Ureter (tissue), 1 donor: ENCODE measurements at places on chromosomes 1 and 21. TPM values are rescaled to one million over a fixed set of nuclear protein-coding genes. Genes with fewer than 3 reads are reported as not detected.

The KPRP gene
- not detected for total RNA-seq

- no peak for DNase-seq
These were observed 42.2 kb upstream of the TRABD2B start for GRCh38 chr1:48039088-48040054.

- DNase-seq: peak; percentile 64
These were observed 5.3 kb downstream of the ADIPOR1 start for GRCh38 chr1:202952818-202953217.

DNA sequence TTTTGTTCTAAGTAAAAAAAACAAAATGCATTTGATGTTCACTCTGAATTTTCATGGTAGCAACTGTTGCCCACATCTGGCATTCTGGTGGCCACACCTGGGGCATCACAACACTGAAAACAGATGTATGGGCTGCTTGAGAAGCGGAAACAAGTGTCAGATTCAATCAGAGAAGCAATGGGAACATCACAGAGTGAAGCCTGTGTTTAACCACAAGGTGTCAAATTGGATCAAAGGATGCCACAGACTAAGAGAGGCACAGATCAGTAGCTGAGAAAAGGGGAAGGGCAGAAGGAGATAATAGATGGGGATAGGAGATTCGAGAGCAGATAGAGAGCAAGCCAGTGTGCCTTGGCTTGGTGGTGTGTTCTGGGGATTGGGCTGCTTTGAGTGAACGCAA is 49.8 kb upstream of the MTF2 start:
- no peak for DNase-seq

The MFAP2 gene
- total RNA-seq: 7.1 TPM

- no peak for DNase-seq
These were observed 219.1 kb upstream of the ZC3H12A start for GRCh38 chr1:37255136-37255795.

DNA sequence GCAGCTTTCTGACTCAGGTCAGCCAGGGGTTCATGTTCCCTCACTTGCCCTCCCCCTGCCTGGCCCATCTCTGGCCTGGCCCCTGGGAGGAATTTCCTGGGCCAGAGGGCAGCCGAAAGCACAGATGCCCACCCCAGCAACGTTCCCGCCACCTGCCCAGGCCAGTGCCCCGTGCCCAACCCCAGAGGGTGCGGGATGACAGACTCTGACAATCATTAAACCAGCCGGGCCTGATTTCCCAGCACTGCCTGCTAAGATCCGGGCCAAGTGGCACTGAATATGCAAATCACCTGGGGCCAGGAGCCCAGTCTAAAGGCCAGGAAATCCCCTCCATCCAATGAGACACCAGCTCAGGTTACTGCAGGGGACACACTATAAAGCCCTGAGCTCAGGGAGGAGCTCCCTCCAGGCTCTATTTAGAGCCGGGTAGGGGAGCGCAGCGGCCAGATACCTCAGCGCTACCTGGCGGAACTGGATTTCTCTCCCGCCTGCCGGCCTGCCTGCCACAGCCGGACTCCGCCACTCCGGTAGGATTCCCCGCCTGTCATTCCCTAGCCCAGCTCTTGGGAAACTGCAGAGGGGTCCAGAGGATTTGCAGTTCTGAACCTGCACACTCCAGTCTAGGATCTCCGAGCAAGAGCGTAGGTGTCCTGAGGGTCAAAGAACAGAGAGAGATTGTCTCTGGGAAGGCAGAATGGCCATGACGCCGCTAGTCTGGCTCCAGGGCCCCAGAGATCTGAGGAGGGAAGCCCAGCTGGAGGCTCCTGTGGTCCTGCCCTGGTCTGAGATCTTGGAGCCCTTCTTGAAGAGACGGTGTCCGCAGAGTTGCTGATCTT is at the start of gene ELF3:
ELF3 (plus strand) TSS at position 408 of the 836 bp plus-strand sequence. CDS start 550 bp downstream, outside the sequence.
- DNase-seq: peak; percentile 93

- DNase-seq: no peak
These were observed 18.6 kb upstream of the YTHDF2 start for GRCh38 chr1:28718166-28718565.

DNA sequence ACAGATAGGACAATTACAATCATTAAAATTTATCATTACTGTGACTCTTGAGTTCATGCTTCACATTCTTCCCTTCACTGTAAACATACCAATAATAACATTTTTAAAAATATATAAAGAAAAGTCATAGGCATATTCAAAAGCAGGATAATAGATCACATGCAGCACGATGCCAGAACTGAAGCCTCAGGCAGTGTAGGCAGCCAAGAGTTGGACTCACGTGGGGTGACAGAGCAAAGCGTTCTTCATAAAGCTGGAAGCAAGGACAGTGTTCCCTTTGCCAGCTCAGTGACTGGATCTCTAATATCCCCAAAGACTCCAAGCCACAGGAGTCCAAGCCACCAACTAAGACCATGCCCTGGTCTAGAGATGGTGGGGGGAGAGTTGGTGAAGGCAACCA is 77.7 kb downstream of the ODF2L start:
- DNase-seq: no peak

GRCh38 chr1:110215621-110216515 is 5.8 kb downstream of the KCNC4 start:
- DNase-seq: no peak

The CENPF gene
- 0.60 TPM for total RNA-seq

DNA sequence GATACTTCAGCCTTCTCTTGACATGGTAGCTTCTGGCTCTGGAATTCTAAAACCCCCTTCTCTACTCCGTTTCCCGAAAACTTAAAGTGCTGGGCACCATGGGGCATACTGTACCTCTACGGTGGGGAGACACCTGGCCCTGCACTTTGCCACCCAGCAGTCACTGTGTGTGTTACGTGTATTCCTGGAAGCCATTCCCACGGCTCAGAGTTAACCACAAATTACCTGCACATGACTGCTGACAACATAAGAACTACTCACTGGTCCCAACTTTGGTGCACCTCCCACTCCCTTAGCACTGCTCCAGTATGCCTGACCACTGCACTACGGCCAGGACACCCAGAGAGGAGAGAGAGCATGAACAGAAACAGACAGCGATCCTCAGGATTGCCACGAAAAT is 29.4 kb upstream of the TMPRSS2 start:
- DNase-seq: no peak

DNA sequence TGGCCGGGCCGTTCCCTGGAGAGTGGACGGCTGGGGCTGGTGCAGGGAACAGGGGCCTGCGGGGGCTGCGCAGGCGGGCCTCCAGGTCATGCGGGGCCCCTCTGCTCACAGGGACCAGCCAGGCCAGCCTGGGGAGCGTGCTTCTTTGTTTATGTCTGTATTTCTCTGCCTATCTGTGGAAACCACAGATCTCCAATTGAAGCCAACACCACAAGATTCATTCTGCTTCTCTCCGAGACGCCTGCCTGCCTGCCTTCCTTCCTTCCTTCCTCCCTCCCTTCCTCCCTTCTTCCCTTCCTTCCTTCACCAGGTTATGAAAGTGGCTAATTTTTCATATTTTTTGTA is 39.9 kb upstream of the HMGN1 start:
- DNase-seq: no peak

DNA sequence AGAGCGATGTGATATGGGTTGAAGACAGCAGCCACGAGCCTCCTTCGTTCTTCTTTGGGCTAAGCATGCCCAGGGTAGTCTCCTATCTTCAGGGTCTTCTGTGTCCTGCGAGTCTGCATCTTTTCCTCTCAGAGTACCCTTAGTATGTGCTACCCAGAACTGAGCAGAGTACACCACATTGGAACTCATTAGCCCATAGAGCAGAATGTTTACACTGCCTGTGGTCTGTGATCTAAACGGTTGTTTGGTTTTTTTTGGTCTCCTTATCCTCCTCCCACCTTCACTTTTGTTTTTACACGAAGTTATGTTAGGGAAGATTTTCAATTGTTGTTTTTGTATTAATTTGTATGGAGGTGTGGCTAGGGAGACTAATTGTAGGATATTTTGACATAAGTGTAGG is 126.4 kb downstream of the NEK7 start:
- DNase-seq: no peak

DNA sequence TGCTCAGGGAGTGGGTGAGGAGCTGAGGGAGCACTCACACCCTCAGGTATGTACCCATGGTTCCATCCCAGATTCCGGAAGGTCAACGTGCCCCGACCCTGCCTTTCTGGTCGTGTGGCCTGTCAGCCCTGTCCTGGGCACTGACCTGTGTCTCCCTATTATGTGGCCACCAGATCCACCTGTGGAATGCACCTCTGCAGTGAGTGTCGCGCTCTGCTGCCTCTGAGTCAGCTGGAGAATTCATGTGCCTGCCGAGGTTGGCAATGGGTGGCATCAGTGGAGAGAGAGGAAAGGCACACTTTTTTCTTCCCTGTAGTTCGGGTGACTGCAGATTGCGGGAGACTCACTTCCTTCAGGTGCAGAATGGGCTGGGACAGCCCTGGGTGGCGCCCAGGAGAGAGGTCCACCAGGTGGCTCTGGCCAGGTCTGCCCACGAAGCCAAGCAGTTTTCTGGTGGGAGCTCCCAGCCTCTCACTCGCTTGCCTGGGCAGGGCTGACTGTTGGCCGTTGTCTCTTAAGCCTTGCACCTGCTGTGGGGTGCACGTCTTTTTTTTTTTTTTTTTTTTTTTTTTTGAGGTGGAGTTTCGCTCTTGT is 176.1 kb upstream of the TMEM51 start:
- DNase-seq: peak; percentile 67

DNA sequence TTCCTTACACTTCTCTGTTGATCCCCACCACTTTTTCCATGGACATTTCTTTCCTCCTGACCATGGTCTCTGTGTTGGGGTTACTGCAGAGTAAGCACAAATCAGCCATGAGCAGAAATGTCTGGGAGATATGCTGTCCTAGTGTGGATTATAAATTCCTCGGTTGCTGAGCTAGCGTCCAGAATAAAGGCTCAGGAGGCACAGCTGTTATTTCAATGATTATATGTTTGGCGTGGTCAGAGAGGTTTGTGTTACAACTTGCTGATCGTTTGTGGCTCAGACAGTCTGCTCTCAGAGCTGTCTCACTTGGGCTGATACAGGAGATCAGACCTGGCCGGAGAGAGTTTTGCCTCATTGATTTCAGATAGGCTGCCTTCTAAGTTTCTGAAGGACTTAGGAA is 37.5 kb upstream of the LAMC2 start:
- DNase-seq: no peak

DNA sequence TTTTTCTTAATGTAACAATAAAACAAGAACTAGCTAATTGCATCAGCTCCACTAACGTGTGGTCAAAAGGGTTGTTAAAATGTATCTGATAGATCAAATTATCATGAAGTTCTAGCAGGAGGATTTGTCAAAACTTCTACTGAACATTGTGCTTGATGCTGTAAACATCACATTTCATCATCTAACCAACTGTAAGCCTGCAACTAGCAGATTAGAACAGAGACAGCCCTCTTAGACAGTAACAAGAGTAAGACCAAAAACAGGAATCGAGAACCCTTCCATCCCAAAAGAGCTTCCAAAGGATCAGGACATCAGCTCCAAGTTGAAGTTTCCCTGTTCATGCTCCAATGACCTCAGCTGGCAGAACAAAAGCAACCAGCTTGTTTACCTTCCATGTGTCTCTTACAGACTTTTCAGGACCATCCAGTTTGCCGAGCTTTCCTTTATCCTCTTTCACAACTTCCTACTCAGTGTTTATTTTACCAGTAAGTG is 44.6 kb downstream of the NIBAN1 start:
- DNase-seq: peak; percentile 52

- no peak for DNase-seq
These were observed 43.1 kb downstream of the PTPRU start for GRCh38 chr1:29279406-29279805.

The CHIA gene
- total RNA-seq: not detected

- DNase-seq: peak; percentile 34
These were observed 954 bp downstream of the MYOG start for GRCh38 chr1:203084588-203085527.

GRCh38 chr1:114455102-114455785 is 55.8 kb downstream of the TRIM33 start:
- DNase-seq: no peak

The SIM2 gene
- total RNA-seq: 0.49 TPM

The VAV3 gene
- 57.5 TPM for total RNA-seq

- DNase-seq: no peak
These were observed 128.4 kb downstream of the CLIC6 start for GRCh38 chr21:34797201-34797525.
